ENCODE measurements at places on chromosomes 2 and 18.

GRCh38 chr2:192390401-192390800 is 195.7 kb upstream of the TMEFF2 start:
- DNase-seq = no peak

DNA sequence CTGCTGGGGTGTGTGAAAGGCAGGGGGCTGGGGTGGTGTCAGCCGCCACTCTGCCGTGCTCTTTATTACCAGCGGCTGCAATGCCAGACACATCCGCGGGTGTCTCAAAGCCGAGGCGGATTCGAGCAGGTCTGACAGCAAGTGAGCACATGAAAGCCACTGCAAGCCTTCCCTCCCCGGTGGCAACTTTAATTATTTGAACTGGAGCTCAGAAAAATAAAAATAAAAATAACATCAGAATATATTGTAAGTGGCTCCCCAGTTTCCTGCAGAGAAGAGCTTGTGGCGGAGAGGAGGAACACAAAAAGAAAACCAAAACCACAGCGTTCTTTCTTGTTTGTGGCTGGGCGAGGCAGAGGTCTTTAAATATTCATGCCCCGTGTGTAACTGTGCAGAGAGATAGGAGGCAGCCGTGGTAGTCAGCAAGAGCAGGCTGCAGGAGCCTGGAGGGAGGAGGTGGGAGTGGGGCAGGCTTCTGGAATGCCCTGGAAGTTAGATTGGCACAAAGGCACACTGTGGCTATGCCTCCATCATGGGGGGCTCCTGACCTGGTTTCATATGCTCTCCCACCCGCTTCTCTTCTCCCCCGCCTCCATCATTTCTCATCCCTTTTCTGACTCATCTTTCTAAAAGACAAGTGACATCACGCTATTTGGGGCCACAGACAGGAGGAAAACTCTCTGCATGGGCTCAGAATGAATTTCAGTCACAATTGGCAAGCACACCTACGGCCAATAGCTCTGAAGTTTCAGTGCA is 199.8 kb downstream of the CLIP4 start:
- DNase-seq = no peak

DNA sequence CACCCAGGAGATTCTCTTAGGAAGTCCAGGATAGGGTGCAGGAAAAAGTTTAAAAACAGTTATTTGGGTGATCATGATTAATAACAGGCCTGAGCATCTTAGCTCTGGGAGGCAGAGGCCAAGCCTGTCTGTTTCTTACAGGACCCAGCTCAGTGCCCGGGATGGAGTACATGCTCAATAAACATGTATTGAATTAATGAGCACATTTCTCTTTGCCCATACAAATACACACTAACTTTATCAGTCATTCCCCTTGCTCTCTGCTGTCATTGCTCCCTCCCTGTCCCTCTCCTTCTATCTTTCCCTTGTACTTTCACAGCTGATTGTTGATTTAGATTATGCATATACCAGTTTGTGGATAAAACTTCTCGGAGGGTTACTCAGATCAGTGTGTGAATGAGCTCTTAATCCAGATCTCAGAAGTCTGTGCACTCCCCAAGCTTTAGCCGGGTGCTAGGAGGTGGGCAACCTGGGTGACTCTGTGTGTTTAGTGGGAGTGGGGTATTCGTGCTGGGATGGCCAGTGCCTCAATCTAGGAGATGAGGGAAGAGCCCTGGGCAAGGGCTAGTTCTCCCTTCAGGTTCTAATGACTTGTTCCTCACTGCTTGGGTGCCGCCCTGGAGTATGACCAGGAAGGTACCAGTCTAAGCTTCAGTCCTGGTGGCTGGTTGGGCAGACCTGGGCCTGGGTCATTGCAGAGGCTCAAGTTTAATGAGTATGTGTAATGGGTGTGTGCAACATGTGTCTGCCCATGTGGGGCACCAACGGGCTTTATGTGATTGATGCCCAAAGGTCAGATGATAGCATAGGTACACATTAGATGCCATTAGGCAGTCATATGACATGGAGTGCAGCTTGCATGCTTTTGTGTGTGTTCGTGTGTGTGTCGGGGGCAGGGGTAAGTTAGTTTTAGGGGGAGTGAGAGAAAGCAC is 10.6 kb downstream of the EMX1 start:
- no peak for DNase-seq

DNA sequence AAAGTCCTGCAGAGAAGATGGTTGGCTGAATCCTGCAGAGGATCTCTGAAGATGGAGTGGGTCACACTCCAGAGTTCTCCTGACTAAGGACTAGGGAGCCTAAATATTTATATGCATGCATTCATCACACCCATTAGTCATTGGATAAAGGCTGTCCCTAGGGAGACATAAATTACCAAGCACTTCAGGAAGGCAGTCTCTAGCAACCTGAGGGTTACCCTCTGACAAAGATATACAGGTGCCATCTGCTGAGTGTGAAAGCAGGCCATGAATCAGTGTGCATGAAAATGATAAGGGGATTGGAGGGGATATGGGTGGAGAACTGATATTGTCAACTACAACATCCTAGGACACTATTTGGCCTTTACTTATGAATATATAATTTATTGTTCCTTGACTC is 294.8 kb upstream of the DDX18 start:
- DNase-seq = no peak

- DNase-seq = no peak
Observed at GRCh38 chr18:71242981-71243380, 954.1 kb downstream of the SOCS6 start.

DNA sequence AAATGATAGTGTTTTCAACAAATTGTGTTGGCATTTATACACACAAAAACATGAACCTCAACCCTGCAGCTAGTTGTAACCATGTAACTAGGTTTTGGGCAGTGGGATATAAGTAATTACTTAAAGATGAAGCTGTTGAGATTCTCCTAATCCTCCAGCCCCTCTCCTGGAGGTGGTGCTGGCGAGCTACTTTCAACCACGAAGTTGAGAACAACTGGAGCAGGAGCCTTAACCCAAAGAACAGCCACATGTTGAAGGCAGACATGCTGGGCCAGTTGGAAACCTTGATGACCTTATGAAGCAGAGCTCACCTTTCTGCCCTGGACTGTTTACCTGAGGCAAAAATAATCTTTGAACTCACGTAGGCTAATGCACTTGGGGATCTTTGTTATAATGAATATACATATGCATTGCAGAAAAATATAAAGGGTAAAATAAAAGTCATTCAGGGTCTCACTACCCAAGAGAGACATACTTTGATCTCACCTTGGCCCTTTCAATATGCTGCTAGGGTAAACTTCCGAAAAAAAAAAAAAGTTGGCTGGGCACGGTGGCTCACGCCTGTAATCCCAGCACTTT is 89.6 kb upstream of the NPAS2 start:
- no peak for DNase-seq

DNA sequence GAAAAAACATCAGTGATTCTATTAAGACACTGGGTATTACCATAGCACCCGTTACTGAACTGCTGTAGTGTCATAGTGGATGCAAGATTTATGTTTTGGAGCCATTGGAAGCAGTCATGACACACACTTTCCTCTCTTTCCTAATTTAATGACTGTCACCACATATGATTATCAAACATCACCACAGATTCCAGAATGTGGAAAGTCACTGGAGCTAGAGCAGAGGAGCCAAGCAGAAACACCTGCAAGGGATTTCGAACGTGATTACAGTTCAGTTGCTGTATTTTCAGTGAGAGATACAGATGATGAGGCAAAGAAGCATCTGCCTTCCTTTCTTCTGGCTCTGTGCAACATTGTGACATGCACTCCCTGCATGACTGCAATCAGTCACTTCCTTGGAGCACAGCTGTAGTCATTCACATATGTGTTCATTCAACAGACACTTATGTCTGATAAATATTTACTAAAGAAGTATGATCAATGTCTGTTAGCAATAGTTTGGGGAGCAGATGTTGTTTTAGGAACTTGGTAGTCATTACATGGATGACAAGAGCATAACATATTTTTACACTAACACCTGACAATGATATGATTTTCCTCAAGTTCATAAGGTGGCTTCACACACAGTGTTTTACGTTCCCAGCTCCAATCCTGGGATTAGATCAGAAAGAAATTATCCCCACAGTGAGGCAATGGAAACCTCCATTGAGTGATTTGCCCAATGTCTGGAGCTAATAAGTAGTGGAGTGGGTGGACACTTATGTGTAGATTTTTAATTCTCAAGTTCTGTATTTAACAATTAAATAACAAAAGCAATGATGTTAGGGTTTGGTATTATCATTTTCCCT is 416.6 kb downstream of the PLCL1 start:
- DNase-seq = no peak

GRCh38 chr2:120448436-120448835 is 102.5 kb downstream of the INHBB start:
- DNase-seq = no peak

DNA sequence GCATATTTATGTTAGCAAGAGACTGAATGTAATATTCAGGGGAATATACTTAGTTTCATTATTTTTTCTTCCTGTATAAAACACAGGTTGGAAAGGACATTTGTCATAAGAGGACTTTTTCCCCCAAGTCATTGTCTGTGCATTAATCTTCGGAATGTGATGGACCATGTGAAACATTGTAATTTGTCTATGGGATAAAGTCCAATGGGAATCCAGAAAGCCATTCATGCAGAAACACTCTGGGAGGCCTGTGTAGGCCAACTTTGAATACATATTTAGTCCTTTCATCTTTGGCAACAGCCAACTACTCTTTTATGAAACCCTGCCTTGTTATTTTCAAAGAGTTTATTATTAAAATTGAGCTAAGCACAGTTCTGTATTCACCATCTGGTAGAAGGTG is 386.4 kb downstream of the PIK3C3 start:
- no peak for DNase-seq

- DNase-seq = no peak
Observed at GRCh38 chr2:215527736-215528135, 91.9 kb upstream of the FN1 start.

GRCh38 chr2:205297846-205298245 is 384.5 kb upstream of the NRP2 start:
- no peak for DNase-seq

DNA sequence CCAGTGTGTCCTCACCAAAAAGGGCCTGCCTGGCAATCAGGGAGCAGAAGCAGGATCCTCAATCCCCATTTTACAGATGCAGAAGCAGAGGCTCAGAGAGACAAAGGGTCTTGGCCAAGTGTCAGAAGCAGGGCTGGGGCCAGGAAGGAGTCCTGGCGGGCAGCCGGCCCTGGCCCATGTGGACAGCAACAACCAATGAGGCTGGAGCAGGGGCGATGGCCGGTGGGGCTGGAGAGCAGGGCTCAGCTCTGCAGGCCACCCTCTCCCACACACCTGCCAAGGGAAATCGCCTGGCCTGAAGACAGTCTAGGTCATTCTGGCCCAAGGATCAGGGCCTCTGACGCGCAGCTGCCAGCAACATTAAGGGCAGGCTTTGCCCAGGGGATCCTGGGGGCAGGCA is 243.9 kb downstream of the ATAD2B start:
- no peak for DNase-seq

DNA sequence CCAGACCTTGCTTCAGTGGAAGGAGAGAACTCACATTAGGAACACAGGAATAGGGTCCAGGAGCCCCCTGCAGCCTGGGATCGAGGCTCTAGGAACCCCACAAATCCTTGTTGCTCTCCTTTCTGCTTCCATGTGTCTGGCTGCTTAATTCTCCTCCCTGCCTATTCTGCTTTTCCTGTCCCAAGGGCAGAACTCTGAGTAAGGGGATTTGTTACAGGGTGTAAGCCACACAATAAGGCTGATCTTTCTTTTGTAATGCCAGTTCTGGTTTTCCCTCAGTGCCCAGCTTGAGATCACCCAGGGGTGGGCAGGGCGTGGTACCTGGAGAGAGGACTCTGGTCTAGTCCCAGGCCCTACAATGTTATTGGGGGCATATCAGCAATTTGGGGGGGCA is 119.6 kb upstream of the MGAT5 start:
- no peak for DNase-seq

DNA sequence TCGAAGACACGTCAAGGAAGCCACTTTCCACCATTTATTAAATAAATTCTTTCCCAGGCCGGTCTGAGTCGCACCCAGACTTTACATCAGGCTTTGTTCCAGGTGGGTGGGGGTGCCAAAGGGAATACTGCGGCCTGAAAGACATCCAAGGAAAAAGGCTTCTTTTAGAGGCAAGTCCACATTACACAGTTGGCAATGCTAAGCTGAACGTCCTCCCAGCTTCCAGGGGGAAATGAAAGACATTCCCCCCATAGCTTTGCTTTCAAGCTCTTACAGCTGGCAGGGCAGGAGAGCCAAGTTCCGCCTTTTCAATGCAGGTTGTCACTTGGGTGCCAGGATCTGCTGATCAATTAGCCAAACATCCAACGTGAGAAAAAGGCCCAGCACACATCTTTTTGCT is 36.5 kb upstream of the PTPN4 start:
- DNase-seq = no peak

GRCh38 chr2:45195916-45196315 is 186.7 kb upstream of the SIX2 start:
- no peak for DNase-seq

- no peak for DNase-seq
Observed at GRCh38 chr2:82124629-82125028, 1820.1 kb upstream of the LRRTM1 start.

DNA sequence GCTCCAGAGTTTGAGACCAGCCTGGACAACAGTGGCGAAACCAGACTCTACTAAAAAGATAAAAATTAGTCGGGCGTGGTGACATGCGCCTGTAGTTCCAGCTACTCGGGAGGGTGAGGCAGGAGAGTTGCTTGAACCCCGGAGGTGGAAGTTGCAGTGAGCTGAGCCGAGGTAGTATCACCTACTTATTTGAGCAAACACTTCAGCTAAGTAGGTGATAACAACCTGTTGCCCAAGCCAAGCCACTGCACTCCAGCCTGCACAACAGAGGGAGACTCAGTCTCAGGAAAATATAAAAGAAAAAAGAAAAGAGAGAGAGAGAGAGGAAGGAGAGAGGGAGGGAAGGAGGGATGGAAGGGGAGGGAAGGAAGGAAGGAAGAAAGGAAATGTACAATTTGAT is 21.3 kb downstream of the FER1L5 start:
- no peak for DNase-seq

Data from cerebellar nuclear complex (tissue), 1 donor.